ENCODE measurements at places on chromosomes 6 and 20. TPM values are rescaled to one million over a fixed set of nuclear protein-coding genes. Genes with fewer than 3 reads are reported as not detected.
A peak's percentile ranks its signal among the peaks of the same experiment; 100 is the strongest.

- H3K4me3 ChIP-seq = no peak overlapping the region
- no peaks in the 10 kb centered on the region for H3K36me3 ChIP-seq
- H3K4me1 ChIP-seq = no peaks in the 10 kb centered on the region
- peak; percentile 75 for DNase-seq
- peaks cover 7% of the 10 kb centered on the region for H3K27me3 ChIP-seq
These were observed 14.7 kb downstream of the HLA-F start for GRCh38 chr6:29737707-29738630.

The CFB gene
- total RNA-seq = 0.66 TPM

The PAK5 gene
- total RNA-seq = 0.11 TPM

The GSTA3 gene
- total RNA-seq = 0.32 TPM

The SIGLEC1 gene
- not detected for total RNA-seq

The ACTL10 gene
- 1.5 TPM for total RNA-seq

- no peak overlapping the region for H3K27ac ChIP-seq
- no peak for DNase-seq
- no peaks in the 10 kb centered on the region for H3K36me3 ChIP-seq
These were observed 121.0 kb downstream of the SYNDIG1 start for GRCh38 chr20:24590178-24590982.

DNA sequence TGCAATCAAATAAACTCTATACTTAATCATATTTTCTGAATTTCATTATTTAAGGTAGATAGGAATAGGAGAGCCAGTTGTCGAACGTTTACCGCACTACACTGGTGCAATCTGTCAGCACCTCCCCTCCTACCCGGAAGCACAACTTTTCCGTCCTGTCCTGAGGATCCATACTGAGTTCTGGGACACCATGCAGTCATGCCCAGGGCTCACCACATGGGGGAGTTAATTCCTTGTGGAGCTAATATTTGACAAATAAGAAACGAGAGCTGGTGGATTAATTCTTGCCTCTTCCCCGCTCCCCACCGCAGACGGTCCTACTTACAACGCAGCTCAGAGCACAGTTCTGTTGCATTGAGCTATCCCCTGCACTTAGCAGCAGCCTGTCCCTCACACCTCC, 107.7 kb upstream of the RALGAPA2 start:
- H3K36me3 ChIP-seq = no peaks in the 10 kb centered on the region
- DNase-seq = peak; percentile 7
- H3K4me3 ChIP-seq = no peak overlapping the region
- H3K27me3 ChIP-seq = no peaks in the 10 kb centered on the region

DNA sequence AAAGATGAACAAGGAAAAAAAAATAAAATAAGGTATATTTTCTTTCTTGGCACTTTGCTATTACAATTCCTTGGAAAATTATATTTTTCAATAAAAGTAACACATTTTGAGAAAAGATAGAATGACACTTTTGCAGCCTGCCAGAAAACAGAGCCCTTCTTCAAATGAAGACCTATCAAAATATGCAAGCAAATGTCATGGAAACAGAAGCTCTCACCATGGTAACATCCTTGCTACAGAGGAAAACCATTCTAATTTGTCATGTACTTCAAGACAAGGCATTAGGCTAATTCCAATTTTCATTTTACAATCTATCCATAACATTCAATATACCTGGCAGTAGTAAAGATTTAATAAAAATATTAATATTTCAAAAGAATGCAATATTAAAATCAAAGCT, 177.9 kb downstream of the RNGTT start:
- no peaks in the 10 kb centered on the region for H3K4me1 ChIP-seq
- no peaks in the 10 kb centered on the region for H3K27me3 ChIP-seq
- no peak overlapping the region for H3K4me3 ChIP-seq
- no peak overlapping the region for H3K27ac ChIP-seq
- no peaks in the 10 kb centered on the region for H3K36me3 ChIP-seq
- peak; percentile 10 for DNase-seq

The SLC22A3 gene
- total RNA-seq = 0.74 TPM

- no peak overlapping the region for H3K4me3 ChIP-seq
- H3K4me1 ChIP-seq = no peaks in the 10 kb centered on the region
- peak; percentile 96 for DNase-seq
These were observed 28.2 kb upstream of the KCNB1 start for GRCh38 chr20:49510562-49511122.

DNA sequence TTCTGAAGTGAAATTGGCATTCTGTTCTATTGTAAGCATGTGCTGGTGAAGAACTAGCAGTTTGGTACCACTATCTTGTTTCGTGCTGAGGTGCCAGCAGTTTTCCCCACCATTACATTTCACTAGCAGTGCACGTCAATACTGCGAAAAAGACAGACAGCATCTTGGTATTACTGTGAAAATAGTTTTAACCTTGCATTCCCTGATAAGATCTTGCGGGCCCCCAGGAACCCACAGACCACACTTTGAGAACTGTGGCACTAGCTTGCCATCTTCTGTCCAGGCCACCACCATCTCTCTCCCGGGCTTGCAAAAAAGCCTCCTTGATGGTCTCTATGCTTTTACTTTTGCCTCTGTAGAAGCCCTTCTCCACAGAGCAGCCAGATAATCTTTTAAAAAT, 185.7 kb downstream of the BACH2 start:
- H3K4me1 ChIP-seq = no peaks in the 10 kb centered on the region
- no peak for DNase-seq
- H3K27ac ChIP-seq = no peak overlapping the region
- no peaks in the 10 kb centered on the region for H3K36me3 ChIP-seq

GRCh38 chr20:57335392-57335791, 5.8 kb downstream of the SPO11 start:
- no peak overlapping the region for H3K27ac ChIP-seq
- no peak overlapping the region for H3K4me3 ChIP-seq
- H3K4me1 ChIP-seq = no peaks in the 10 kb centered on the region
- H3K36me3 ChIP-seq = no peaks in the 10 kb centered on the region
- no peak for DNase-seq
- H3K27me3 ChIP-seq = peaks cover 6% of the 10 kb centered on the region

DNA sequence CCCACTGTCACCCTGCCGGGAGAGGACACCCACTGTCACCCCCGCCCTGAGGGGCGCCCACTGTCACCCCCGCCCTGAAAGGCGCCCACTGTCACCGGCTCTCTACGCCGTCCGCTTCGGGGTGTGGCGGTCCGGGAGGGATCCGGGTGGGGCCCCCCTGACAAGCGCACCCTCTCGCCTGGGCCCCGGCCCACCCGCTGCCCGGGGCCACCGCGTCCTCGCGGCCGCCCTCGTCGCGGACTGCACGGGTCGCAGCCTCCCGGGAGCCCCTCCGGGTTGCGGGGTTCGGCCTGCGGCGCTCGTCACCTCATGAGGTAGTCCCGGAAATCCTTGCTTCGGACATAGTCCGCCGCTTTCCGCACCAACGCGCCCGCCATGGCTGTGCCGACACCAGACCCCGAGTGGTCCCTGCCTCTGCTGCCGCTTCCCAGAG, 224 bp downstream of the MPC1 start:
- H3K4me1 ChIP-seq = no peaks in the 10 kb centered on the region
- peak overlapping the region; percentile 67 for H3K4me3 ChIP-seq
- no peaks in the 10 kb centered on the region for H3K36me3 ChIP-seq
- H3K27me3 ChIP-seq = no peaks in the 10 kb centered on the region

DNA sequence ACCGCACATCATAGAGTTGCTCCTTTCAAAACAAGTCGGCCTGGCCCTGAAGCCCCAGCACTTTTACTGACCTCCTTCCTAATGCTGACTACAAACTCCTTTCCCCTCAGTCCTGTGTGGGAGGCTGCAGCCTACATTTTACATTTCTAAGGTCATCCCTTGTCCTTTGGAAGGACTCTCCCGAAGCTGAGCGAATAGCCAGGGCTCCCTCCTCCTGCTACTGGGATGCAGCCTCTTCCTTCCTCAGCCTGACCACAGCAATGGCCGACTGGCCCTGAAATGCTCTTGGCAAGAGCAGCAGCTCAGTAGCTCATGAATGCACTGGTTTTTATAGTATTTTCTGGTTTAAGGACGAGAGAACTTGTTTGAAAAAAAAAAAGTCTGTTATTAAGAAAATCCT, 679 bp downstream of the ADGRF5 start:
- H3K36me3 ChIP-seq = no peaks in the 10 kb centered on the region
- H3K4me1 ChIP-seq = no peaks in the 10 kb centered on the region
- no peaks in the 10 kb centered on the region for H3K27me3 ChIP-seq
- no peak overlapping the region for H3K4me3 ChIP-seq

DNA sequence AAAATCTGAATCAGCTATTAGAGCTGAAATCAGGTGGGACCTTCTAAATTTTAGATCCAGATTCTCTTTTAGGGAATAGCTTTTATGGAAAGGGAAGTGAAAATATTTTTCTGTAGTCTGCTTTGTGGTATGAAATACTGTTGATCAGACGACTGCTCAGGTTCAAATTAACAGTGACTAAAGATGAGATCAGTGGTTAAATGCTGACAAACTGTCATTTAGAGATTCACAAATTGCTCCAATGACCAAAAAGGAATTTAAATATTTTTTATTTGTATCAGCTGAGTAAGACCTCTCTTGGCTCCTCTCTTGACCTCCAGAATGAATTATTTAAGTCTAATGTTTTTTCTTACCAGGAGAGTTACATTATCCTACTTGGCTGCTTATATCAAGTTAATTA, 77.3 kb downstream of the KCNQ5 start:
- DNase-seq = no peak
- H3K27me3 ChIP-seq = no peaks in the 10 kb centered on the region
- no peak overlapping the region for H3K4me3 ChIP-seq
- no peak overlapping the region for H3K27ac ChIP-seq
- no peaks in the 10 kb centered on the region for H3K36me3 ChIP-seq

DNA sequence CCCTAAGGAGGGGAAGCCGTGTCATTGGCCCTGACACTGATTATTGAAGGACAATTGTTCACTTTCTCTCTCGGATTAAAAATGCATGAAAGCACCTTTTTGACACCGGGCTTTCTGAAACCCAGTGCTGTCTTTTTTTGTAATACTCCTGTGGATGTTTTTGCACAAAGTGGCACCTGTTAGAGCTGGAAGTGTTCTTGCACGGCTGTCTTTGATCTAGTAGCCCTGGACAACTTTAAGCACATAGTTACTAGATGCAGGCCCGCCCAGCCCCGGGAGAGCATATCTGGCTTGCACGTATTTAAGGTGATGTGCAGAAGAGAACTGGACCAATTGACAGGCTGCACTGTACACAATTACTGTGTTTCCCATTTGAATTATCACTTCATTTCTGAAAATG, 72.6 kb downstream of the ARID1B start:
- no peaks in the 10 kb centered on the region for H3K27me3 ChIP-seq
- DNase-seq = no peak
- no peaks in the 10 kb centered on the region for H3K36me3 ChIP-seq
- H3K4me1 ChIP-seq = peaks cover 70% of the 10 kb centered on the region
- peak overlapping the region; percentile 79 for H3K27ac ChIP-seq

- no peaks in the 10 kb centered on the region for H3K4me1 ChIP-seq
- peak; percentile 34 for DNase-seq
- H3K4me3 ChIP-seq = no peak overlapping the region
These were observed 47.4 kb downstream of the STK38 start for GRCh38 chr6:36499918-36500317.

The C6orf15 gene
- not detected for total RNA-seq

DNA sequence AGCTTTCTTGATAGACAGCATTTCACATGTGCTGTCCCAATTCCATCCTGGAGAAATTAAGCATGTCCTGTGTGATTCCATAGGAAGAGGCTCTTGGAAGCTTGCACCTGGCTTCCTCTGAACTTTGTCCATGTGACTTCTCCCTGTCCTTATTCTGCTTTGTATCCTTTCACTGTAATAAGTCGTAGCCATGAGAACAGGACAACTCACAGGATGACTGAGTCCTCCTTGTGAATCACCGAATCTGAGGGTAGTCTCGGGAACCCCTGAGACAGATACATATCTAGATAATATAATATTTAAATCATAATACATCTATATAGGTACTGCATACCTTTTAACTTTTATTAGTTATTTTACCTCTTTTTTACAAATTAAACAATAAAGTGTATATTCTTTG, 156.7 kb upstream of the THEMIS start:
- no peak overlapping the region for H3K4me3 ChIP-seq
- no peaks in the 10 kb centered on the region for H3K27me3 ChIP-seq
- no peak overlapping the region for H3K27ac ChIP-seq

- no peaks in the 10 kb centered on the region for H3K27me3 ChIP-seq
- no peak overlapping the region for H3K27ac ChIP-seq
- no peak overlapping the region for H3K4me3 ChIP-seq
- H3K4me1 ChIP-seq = no peaks in the 10 kb centered on the region
- no peak for DNase-seq
- H3K36me3 ChIP-seq = no peaks in the 10 kb centered on the region
These were observed 152.2 kb downstream of the MAFB start for GRCh38 chr20:40536808-40537207.

The MAP1LC3A gene
- total RNA-seq = 24.3 TPM

- H3K4me1 ChIP-seq = peaks cover 13% of the 10 kb centered on the region
- no peak overlapping the region for H3K27ac ChIP-seq
- H3K4me3 ChIP-seq = no peak overlapping the region
- H3K36me3 ChIP-seq = no peaks in the 10 kb centered on the region
These were observed 4.1 kb downstream of the PAQR8 start for GRCh38 chr6:52365866-52366540.

- no peak overlapping the region for H3K4me3 ChIP-seq
- H3K4me1 ChIP-seq = no peaks in the 10 kb centered on the region
- H3K36me3 ChIP-seq = no peaks in the 10 kb centered on the region
- H3K27ac ChIP-seq = no peak overlapping the region
- H3K27me3 ChIP-seq = peaks cover 29% of the 10 kb centered on the region
These were observed 230.2 kb downstream of the ANKRD60 start for GRCh38 chr20:57998276-57998675.

DNA sequence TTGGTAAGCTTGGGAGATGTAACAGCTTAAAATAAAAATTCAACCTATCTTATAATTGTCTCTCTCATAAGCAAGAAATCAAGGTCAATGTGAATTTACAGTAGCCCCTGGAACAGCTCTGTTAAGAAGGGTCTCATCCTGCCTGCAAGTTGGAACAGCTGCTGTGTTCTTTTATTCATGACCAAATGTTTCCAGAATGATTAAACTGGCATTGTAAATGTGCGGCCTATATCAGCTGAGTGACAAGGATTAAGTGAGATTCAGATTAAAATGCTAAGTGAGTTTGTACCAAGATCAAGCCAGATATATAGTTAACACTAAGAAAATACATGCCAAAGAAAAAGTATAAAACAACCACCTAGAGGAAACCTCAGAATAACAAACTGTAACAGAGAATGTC, 45.3 kb upstream of the NRSN1 start:
- H3K4me1 ChIP-seq = no peaks in the 10 kb centered on the region
- no peaks in the 10 kb centered on the region for H3K36me3 ChIP-seq
- peaks cover 2% of the 10 kb centered on the region for H3K27me3 ChIP-seq
- H3K27ac ChIP-seq = no peak overlapping the region
- no peak for DNase-seq

The SLC35D3 gene
- total RNA-seq = 2.4 TPM

DNA sequence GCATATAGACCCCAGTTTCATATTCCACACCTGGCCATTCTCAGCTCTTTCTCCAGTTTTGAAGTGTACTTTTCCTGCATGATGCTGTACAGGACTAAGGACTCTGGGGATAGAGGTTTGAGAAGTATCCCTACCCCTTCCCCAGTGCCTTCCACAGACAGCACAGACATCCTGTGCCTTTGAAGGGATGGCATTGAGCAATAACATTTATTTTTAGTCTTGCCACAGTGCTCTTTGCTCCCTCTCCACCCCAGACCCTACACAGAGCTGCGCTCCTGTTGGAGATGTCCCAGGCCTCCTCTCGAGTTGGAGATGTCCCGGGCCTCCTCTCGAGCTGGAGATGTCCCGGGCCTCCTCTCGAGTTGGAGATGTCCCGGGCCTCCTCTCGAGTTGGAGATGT, 275.8 kb downstream of the FARS2 start:
- H3K4me3 ChIP-seq = no peak overlapping the region
- H3K36me3 ChIP-seq = no peaks in the 10 kb centered on the region
- DNase-seq = no peak

Measured in cardiac muscle cell (in vitro differentiated cells and primary cell).